ENCODE measurements at places on chromosomes 13 and 19.

DNA sequence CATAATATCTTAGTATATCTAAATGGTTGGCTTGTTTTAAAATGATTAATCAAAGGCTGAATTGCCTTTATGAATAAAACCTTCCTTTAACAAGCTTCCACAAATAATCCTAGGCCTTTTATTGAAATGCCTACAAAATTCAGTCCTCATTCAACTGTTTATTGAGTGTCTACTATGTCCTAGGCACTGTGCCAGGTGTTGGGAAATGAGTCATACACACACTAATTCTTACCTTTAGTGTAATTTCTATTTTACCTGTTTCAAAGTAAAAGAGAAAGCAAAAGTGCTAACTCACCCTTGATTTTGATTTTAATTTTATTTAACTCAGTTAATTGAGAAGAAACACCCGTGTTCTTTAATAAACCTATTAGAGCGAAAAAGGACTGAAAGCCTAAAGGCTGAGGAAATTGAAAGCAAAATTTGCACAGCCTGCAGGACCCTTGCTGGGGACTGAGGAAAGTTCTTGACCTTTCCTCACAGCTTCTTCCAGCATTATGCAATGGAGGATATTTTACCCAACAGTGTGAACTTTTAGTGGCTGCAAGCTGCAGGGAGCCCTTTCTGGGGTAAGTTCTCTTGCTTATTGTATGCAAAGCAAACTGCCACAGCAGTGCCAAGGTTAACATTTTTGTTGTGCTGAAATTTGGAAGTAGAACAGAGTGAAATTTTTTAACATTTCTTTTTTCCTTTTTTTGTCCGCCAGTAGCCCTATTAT is 83.1 kb downstream of the B3GLCT start:
- DNase-seq = no peak

DNA sequence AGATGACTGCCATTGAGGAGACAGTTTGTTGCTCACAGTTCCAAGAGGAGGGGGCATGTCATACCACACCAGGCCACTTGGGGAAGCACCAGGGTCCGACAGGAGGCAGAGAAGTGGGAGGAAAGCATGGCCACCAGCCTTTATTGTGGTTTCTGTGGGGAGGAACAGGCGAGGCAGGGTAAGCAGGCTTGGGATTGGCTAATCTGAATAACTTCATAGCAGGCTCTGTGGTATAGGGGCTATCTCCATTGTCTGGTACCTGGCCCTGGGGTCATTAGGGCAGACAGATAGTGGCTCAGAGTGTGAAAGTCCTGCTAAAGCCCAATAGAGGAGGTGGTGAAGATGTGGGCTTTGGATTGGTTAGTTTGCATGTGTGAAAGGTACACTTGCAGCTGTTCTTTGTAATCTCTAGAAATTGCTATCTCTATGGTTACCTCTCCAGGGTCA is 35.5 kb downstream of the CBY2 start:
- DNase-seq = no peak

DNA sequence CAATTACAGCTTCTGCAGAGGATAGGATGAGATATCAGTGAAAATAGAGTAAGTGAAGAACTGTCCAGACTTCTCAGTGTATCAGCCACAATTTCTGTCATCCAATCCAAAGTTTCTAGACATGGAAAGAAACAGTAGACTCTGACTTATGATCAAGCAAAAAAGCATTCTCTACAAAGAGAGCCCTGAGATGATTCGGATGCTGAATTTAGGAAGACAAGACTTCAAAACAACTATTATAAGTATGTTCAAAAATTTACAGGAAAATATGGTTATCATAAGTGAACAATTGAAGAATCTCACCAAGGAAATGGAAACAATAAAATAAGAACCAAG is 238.2 kb upstream of the IRS2 start:
- DNase-seq = no peak

DNA sequence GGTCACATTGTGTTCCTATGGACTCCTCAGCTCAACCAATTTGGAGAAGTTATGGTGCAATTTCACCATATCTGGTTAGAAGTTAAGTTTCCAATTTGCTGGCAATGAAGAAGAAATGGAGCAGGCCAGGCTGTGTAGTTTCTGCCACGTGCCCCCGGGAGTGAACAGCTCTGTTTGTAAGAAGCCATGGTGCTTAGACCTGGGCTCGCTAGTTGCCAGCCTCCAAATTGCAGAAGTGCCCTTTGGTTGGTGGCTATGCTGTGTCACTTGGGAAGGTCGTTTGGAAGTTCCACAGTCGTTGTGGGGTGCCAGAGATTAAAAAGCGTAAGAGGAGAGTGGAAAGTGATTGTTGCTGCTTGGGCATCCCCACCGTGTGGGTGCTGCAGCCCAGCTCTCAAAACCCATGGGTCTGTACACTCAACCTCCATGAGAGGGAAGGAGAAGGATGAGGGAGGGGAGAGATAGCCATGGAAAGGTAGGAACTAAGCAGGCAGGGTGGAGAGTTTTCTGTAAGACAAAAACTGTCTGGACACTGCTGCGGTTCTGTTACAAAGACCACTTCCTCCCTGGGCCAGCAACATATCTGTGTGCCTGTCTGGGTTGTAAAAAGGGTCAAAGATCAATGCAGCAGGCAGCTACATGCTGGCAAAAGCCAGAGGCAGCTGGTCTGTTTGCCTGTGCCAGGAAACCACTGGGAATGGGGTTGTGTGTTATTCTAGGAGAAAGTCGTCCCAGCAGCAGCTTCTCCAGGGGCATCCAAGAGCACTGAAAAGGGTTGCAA is 10.8 kb downstream of the ALOX5AP start:
- DNase-seq = no peak

GRCh38 chr19:15108145-15108844 is 1.1 kb downstream of the SYDE1 start:
- no peak for DNase-seq

GRCh38 chr19:35731779-35732405 is 10.4 kb downstream of the IGFLR1 start:
- DNase-seq = no peak

- DNase-seq = no peak
These were observed 114.0 kb downstream of the UQCRFS1 start for GRCh38 chr19:29098863-29099481.

DNA sequence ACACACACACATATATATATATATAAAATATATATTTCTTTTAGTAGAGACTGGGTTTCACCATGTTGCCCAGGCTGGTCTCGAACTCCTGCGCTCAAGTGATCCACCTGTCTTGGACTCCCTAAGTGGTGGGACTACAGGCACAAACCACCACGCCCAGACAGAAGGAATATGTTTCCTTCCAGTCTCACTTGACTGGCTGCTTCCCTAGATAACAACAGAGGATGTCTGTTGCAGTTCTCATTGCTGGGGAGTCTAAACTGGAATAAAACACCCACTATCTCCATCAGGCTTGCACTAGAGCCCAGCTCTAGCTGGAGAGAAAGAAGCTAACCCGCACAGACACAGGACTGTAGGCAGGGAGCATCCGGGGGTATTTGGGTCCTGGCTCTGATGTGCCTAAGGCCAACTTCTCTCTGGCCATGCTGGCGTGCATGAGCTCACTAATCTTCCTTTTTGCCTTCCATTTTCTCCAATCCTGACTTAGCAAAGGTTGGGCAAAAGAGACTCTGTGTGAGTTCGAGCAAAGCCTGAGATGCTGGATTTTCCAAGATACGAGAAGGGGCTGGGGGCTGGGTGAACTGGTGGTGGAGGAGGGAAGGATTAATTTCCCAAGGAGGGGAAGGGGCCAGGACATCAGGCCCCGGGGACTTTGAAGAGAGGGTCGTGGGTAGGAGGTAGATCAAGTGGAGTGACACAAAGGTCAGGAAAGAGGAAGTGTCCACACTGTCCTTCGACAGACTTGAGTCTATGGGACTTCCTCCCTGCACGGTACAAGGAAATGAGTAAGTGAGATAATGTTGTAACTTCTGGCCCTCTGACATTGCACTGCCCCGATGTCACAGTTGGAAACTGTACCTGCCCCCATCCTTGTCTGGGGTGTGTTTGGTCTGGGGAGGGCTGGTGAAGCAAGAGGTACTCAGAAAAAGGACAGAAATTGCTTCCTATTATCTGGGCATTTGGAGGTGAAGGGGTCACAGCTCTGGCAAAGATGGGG is 22.5 kb upstream of the ALOX5AP start:
- no peak for DNase-seq

DNA sequence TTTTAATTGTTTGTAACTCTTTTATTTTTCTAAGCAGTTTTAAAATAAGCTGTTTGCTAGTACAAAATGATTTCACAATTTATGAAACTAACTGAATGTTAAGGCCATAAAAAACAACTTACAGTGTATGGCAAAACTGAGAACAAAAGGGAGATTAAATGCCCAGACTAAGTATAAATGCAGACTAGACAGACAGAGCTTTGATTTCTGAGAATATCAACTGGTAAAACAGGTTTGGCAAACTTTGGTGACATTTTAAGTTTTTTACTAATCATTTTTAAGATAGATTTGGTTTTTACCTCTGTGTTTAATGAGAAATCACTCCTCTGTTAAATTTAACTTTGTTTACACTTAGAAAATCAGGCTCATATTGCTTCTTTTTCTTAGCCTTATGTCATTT is 127.5 kb upstream of the KLF5 start:
- DNase-seq = no peak

DNA sequence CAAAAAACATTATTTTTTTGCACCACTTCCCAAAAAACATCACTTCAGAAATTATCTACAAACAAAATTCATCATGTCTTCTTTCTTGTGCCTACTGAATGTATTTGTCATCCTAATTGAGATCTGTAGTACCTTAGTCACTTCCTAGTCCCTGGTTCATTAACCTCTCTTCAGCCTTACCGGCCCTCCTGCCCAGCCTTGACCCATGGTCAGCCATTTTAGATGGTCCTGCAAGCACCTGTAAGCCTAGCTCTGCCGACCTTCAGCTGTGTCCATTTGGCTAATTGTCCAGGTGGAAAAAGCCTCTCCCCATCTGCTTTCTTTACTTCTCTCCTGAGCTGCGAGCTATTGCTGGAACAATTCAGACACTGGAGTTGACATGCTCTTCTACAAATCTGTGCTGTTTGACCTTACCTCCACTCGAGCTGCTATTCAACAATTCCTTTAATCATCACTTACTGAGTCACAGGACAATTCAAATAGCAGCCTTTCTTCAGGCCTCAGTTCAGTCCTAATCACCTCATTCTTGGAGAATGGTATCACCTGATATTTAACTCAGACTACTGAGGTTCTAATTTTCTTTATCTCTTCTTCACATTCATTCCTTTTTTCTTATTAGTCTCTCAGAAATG is 882.5 kb downstream of the PCDH9 start:
- no peak for DNase-seq

Data from NCI-H524 (cell line).